ENCODE measurements at places on chromosomes 2 and 18.

DNA sequence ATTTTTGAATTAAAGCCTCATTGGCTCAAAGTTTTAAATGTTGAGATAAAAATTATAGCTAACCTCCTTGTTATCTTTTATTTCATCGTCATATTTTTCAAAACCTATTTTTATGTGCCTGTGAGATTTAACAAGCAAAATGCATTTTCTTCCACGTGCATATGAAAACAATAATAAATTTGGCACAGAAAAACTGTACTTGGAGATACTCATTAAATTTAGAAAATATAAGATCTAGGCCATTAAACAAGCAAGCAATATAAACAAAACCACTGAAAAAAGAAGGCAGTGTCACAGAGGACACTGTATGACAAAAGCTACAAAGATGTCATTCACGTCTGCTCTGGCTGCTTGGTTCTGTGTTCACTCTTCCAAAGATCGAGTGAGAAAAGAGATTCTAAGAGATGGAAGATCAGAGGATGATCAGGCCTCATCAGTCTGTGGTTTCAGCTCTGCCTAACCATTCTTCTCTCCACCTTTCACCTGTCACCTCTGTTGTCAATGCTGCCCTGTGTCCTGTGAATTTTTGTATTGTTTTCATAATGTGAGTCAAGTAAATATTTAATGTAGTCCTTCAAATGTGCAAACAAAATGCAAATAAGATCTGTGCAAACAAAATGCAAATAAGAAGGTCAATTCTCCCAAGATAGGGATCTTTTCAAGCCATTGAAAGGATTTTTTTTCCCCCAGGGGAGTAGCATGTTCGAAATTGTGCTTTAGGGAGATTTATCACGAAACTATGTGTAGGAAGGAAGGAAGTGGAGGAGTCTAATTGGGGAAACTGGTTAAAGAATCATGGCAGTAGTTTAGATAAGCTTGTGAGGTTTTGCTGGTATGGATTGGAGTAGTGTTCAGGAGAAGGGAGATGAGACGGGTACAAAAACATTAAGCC, 138.7 kb upstream of the RBMS1 start:
- no peak for DNase-seq

GRCh38 chr2:132923787-132924186, 253.8 kb upstream of the LYPD1 start:
- DNase-seq, result no peak

DNA sequence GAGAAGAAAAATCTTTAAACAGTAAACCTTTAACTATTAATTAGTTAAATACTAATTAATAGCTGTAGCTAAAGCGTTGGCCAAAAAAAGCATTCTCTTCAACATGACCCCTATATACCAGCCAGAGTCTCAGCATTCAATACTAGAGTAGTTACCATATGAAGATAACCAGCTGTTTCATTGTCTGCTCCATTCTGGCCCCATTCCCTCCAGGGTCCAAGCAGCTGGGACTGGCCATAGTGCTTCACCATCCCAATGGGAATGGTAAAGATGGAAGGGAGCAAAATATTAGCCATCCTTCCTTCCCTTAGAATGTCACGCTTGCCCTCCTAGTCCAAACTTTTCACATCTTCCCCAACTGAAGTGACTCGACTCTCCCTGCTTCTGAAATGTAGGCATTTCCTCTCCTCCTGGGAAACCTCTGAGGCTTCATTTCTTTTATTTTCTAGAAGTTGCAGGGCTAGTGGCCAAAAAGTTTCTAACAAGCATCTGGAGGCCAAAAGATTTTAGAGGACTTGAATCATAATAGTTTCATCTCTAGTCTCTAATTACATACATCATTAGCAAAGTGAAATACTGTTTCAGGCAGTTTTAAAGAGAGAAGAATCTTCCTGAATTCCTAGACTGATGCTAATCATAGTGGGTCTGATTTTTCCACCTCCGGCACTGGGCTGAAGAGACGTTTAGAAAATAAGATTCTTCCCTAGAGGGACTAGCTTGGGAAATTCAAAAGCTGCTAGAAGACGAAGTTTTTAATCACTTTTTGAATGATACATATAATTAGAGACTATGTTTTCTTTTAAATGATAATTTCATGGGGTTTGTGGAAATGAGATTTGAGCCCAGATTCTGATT, 52.7 kb downstream of the CCDC68 start:
- no peak for DNase-seq

GRCh38 chr18:79975043-79975442, 10.6 kb downstream of the HSBP1L1 start:
- DNase-seq, result no peak

DNA sequence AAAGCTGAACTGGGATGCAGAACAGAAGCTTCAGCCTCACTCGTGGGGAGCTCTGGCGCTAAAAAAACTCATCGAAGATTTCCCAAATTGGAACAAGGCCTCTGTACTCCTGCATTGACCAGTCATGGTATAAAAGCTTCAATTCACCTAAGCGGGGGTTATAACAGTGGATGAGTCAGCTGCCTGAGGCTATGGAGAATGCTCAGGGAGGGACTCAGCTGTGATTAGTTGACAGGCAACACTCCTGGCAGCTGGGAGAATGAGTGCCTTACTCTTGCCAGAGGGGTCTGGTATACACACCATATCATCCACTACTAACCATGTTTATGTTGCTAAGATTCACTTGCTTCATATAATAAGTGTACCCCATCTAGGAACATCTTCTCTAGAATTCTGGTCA, 350.6 kb upstream of the VRK2 start:
- DNase-seq, result no peak

DNA sequence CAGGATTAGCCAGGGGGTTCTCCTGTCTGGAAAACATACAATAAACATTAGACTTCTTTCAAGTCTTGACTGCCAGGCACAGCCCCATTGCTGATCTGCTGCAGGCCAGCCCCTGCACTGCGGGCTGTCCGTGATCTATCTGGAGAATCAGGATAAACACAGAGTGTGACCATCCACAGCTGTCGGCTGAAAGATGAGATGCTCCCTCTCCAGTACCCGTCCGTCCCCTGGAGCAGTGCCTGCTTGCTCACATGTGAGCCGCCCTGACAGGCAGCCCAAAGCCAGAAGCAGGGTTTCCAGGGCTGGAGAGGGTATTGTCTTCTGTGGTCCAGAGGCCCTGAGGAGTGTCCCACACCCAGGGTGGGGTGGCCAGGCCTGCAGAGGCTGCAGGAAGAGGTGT, 46.1 kb upstream of the FOSL2 start:
- no peak for DNase-seq

DNA sequence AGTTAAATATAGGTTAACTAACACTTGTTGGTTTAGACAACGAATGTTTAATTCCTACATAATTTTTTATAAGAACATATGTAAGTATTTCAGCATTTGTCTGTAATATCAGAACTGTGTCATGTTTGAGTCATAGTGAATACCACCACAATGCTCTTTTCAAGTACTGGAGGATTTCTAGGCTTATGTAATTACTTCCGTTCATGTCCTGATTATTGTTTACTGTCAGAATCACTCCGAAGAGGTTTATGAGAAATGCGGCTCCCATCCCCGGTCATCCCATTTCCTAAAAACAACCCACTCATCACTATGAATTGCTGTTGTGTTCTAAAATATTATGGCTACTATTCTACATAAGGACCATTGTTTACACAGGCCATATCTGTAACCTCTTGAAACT, 45.1 kb downstream of the CDH19 start:
- no peak for DNase-seq

DNA sequence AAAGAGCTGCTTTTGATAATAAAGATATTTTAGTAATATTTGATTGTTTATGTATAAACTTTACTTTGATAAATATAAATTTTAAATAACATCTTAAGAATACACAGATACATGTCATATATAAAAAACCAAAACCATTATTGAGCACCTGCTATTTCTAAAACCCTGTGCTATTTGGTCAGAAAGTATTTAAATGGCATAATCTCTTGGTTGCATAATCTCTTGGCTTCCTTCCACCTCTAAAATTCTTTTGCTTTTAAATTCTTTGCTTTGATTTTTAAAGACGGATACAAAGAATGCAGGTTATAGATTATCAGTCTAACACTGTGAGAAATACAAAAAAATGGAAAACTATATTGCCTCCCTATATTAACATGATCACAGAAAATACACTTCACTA, 36.9 kb downstream of the ACMSD start:
- no peak for DNase-seq

GRCh38 chr2:175734686-175735085, 267.4 kb downstream of the LNPK start:
- DNase-seq, result no peak

GRCh38 chr2:149064856-149065630, 26.5 kb downstream of the LYPD6B start:
- no peak for DNase-seq

- DNase-seq, result no peak
Observed at GRCh38 chr2:236618370-236618769, 48.7 kb downstream of the ACKR3 start.

DNA sequence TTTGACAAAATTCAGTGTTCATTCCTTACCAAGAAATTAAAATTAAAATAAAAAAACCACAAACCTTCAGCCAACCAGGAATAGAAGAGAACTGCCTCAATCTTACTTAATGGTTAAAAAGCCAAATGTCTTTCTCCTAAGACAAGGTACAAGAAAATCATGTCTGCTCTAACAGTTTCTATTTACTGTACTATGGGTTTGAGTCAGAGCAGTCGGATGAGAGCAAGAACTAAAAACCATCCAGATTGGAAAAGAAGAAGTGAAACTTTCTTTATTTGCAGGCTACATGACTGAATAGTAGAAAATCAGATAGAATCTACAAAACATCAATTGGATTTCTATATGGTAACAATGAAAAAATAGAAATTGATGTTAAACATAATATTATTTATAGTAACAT, 555.5 kb upstream of the TNP1 start:
- no peak for DNase-seq

GRCh38 chr2:46836295-46837111, 79.1 kb downstream of the MCFD2 start:
- DNase-seq, result no peak

DNA sequence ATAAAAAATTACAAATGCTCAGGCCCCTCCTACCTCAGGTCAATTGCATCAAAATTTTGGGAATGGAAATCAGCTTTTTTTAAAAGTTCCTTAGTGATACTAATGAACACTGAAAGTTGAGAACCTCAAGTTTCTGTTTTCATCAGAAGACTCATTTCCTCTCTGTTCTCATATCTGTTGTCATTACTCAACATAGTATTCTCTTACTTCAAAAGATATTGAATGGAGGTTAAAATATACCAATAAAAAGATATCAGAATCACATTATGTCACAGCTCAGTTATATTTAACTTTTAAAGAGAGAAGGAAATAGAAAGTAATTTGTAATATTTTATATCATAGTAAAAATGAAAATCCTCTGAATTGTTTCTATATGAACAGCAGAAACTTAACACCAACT, 959.4 kb upstream of the LRRTM1 start:
- no peak for DNase-seq

- DNase-seq, result no peak
Observed at GRCh38 chr2:178732913-178733312, 74.3 kb downstream of the TTN start.

DNA sequence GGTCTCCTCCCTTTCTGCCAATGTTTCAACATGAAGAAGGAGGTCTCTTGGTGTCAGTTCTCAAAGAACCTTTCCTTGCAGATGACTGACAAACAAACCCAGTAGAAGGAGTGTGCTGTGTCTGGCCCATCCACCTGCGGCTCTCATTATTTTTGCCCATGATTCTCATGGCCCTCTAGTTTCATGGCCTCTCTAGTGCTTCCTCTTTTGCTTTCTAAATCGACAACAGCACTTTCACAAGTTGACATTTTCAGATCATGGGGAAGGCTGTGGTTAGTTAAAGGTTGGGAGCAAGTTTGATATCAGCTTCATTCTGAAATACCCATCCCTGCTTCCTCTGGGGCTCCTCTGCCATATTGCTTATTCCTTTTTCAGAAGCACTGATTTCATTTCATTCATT, 805.2 kb downstream of the SLC4A3 start:
- DNase-seq, result no peak

All from D721Med (cell line).